A549 treated with GW870086 at 1 μM for 4 hours (cell line): ENCODE measurements at places on chromosomes 7 and 10. TPM values are rescaled to one million over a fixed set of nuclear protein-coding genes. Genes with fewer than 3 reads are reported as not detected.

Gene NXPH1
- not detected in 5 replicates for total RNA-seq

Gene WDR91
- 7.6 to 10.9 TPM (median 9.3 TPM) in 5 replicates for total RNA-seq

Gene ADAM8
- total RNA-seq = 2.4 to 4.5 TPM (median 3.8 TPM) in 5 replicates

Gene CYP3A5
- 0.91 to 1.6 TPM (median 1.4 TPM) in 5 replicates for total RNA-seq

Gene WEE2
- not detected in 5 replicates for total RNA-seq

Gene PRKCQ
- total RNA-seq = 3.5 to 4.6 TPM (median 4.2 TPM) in 5 replicates

Gene ICA1
- total RNA-seq = 0.74 to 1.4 TPM (median 1.1 TPM) in 5 replicates

Gene ZNF804B
- not detected in 5 replicates for total RNA-seq

Gene PGAM2
- total RNA-seq = not detected in 5 replicates

Gene AFAP1L2
- total RNA-seq = 23.2 to 30.5 TPM (median 28.2 TPM) in 5 replicates

Gene SSMEM1
- total RNA-seq = not detected in 5 replicates

Gene ZP3
- 18.4 to 22.2 TPM (median 20.2 TPM) in 5 replicates for total RNA-seq

Gene CALML5
- not detected in 5 replicates for total RNA-seq

Gene CHRM2
- not detected in 5 replicates for total RNA-seq

Gene NPC1L1
- 0.03 to 0.11 TPM (median 0.06 TPM) in 5 replicates for total RNA-seq

Gene RAMP3
- total RNA-seq = not detected in 5 replicates

Gene FANK1
- 2.3 to 3.4 TPM (median 2.9 TPM) in 5 replicates for total RNA-seq

Gene SLC16A12
- total RNA-seq = 0.19 to 0.78 TPM (median 0.32 TPM) in 5 replicates

Gene EEF1AKMT2
- 15.6 to 21.8 TPM (median 18.2 TPM) in 5 replicates for total RNA-seq

Gene FRAT2
- total RNA-seq = 5.1 to 7.9 TPM (median 7.6 TPM) in 5 replicates

Gene CNNM2
- 4.1 to 5.2 TPM (median 4.4 TPM) in 5 replicates for total RNA-seq

Gene PIP
- total RNA-seq = 0.27 to 0.30 TPM in 2 of 5 replicates, not detected in the others

Gene PANK1
- 4.6 to 6.4 TPM (median 5.8 TPM) in 5 replicates for total RNA-seq

Gene DGKI
- total RNA-seq = 0.22 to 0.33 TPM (median 0.25 TPM) in 4 of 5 replicates, not detected in the other

Gene FKBP6
- total RNA-seq = not detected in 5 replicates

Gene PODXL
- total RNA-seq = 26.2 to 41.4 TPM (median 35.9 TPM) in 5 replicates
